ENCODE measurements at places on chromosomes 12 and 14.

DNA sequence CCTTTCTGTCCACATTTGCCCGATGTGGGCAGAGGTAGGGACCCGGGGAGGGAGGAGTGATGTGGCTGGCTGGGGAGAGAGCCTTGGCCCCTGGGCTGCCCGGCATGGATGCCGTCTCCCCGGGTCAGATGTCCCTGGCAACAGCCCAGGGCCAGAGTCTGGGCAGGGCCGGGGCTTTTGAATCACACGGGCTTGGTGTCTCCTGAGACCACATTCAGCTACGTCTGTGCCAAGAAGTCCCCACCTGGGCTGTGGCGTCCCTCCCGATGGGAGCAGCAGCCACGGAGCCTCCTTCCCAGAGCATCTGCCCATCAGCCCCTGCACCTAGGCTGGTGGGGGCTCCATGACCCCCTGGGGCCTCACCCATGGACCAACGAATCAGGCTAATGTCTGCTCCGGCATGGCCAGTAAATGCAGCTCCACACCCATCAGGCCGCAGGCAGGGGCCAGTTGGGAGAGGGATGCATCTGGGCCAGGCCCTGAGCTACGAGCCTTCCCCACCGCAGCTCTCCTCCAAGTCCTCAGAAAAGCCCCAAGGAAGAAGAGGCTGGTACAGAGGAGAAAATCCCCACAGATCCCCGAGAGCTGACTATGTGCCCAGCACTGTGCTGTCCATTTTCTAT is 109.4 kb downstream of the RFLNA start:
- DNase-seq, result no peak

- no peak for DNase-seq
Observed at GRCh38 chr14:74525361-74525851, 31.8 kb downstream of the ISCA2 start.

GRCh38 chr12:2580821-2581220 is 213.9 kb upstream of the FKBP4 start:
- DNase-seq, result no peak

DNA sequence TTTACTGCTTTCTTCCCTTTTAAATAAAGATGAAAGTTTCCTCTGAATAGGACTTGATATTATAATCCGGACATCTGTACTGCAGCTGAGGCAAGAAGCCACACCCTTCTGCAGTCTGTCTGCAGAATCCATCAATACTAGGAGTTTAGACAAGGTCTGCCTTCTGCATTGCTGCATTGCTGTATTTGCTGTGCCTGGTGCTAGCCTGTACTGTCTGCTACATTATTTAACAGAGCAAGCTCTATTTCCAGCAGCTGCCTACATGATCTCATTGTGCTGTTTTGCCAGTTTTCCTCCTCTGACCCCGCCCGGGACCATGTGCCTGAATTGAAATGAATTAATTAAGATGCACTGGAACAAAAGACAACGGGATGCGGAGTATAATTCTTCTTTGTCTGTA is 1.7 kb downstream of the TUBA1A start:
- DNase-seq, result no peak

GRCh38 chr12:131852551-131853299 is 24.5 kb downstream of the MMP17 start:
- no peak for DNase-seq

DNA sequence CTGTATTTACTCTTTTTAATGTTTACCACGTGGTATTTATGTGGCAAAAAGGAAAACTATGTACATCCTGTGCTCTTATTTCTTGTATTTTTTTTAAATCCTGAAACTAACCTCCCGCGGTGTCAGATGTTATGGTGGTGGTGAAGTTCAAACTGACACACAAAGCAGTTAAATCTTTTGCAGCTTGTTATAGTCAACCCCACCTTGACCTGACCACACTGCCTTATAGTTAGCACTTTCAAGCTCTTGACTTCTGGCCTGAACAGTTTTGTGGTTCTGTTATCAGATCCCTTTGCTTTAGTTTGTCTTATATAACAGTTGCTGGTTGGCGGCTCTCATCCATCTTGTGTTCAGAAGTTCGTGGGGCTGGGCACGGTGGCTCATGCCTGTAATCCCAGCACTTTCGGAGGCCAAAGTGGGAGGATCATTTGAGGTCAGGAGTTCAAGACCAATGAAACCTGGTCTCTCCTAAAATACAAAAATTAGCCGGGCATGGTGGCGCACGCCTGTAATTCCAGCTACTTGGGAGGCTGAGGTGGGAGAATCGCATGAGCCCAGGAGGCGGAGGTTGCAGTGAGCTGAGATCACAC is 2.1 kb downstream of the UNG start:
- no peak for DNase-seq

DNA sequence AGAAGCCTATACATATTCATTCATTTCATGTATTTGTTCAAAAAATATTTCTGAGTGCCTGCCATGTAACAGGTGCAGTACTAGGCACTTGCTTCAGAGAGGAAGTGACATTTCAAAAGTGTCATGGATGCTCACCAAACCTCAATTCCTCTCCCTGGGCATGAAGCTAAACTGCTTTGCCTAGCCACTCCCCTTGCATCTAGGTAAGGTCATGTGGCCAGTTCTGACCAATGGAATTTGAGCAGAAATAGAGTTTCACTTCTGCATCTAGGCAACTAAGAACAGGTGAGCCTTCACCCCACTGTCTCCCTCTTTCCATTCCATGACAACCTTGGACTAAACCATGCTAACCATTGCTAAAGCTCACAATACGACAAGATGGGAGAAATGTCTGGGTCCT is 27.6 kb downstream of the TC2N start:
- DNase-seq, result no peak

DNA sequence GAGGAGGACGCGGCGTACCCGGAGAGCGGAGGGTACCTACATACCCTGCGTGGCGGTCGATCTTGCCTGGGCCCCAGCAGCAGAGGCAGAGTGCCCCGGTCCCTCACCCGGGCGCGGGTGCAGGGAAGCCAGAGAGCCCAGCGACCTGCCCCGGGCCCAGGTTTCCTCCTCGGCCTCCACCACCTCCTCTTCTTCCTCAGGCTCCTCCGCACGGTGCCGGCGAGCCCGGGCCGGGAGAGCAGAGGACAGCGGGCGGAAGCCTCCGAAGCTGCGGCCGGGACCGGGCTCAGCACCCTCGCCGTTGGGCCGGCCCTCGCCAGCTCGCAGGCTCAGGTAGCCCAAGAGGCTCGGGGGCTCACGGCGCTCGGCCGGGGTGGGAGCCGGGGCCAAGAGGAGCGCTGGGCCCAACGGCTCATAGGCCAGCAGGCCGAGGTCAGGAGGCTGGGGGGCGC is 6.6 kb downstream of the ZNF219 start:
- DNase-seq, result no peak

All from CD4-positive, alpha-beta T cell treated with Interleukin-15 for 1 hour (primary cell).